ENCODE measurements at places on chromosomes 16 and 17. TPM values are rescaled to one million over a fixed set of nuclear protein-coding genes. Genes with fewer than 3 reads are reported as not detected.
A peak's percentile ranks its signal among the peaks of the same experiment; 100 is the strongest.

Gene CMTM1
- 10.6 TPM for total RNA-seq

GRCh38 chr16:87192452-87193073, 124.6 kb downstream of the C16orf95 start:
- DNase-seq, result no peak

GRCh38 chr17:11309850-11310249, 68.8 kb downstream of the SHISA6 start:
- no peak for DNase-seq

DNA sequence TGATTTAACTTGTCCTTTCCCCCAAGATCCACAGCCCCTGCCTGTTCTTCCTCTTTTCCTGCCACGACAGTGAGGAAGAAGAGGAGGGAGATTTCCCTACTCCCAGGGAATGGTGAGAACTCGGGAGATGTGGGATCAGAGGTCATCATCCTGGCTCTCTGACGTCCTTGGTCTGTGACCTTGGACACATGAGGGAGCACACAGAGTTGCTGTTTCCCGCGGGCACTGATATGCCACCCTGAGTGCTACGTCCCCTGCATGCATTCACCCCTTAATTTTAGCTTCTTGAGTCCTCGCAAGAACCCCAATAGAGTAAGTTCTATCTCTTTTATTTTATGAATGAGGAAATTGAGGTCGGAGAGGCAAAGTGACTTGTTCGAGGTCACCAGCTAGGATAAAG, 85.4 kb downstream of the BMERB1 start:
- no peak for DNase-seq

Gene TPSD1
- not detected for total RNA-seq

Gene ACSM2B
- not detected for total RNA-seq

DNA sequence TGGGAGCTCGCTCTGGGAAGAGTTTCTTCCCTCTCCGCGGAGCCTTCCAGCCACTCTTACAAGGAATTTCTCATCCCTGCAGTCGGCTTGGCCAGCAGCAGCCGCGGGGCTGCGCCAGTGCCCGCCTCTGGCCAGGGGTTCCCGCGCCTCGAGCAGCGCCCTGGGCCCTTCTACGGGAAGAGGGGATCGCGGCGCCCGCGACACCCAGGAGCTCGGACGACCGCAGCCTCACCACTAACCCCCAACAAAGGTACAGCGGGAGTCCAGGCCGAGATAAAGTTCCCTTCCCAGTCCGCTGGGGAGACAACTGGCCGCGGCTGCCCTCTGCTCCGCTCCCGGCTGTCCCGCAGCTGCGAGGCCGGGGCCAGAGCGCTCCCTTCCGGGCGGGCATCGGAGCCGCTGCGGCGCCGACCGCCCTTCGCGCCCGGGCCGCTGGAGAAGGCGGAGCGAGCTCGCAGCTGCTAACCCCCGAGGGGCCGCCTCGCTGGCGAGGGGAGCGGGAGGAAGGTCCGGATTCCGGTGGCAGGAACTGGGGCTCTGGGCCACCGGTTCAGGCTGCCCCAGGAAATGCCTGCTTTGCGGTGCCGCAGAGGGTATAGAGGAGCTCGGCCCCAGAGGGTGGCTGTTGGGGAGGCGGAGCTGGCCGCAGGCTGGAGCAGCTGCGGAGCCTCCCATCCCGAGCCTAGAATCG, 3.6 kb upstream of the HS3ST3B1 start:
- DNase-seq, result peak; percentile 66

Gene TNFRSF17
- not detected for total RNA-seq

DNA sequence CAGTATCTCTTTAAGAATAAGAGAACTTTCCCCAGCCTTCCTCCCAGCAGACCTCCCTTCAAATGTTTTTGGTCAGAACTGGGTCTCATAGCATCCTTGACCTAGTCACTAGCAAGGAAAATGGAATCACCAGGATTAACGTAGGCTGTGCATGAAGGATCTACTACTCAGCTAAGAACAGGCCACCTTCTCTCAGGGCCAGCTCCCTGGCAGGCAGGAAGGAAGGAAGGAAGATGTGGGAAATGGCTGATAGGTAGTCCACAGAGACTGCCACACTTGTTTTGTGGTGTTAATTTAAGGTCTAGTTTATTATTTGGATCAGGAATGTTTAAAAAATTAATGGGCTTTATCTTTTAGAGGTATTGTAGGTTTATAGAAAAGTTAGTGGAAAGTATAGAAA, 136.4 kb downstream of the SPECC1 start:
- DNase-seq, result no peak

DNA sequence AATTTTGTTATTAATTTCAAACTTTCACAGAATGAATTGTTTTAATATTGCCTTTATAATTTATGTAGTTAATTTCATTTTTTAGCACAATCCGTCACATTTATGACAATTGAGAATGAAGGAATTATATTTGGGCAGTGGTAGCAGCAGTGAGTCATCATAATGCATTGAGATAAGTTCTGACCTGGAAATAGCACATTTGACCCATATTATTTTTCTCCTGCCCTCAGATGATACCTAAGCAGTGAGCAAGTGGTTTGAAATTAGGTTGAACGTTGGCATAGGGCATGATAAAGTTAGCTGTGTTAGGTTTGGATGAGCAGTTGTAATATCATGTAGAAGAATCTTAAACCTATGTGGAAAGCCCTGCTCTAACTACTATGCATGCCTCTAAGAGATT, 1431.3 kb upstream of the CDH8 start:
- DNase-seq, result no peak

DNA sequence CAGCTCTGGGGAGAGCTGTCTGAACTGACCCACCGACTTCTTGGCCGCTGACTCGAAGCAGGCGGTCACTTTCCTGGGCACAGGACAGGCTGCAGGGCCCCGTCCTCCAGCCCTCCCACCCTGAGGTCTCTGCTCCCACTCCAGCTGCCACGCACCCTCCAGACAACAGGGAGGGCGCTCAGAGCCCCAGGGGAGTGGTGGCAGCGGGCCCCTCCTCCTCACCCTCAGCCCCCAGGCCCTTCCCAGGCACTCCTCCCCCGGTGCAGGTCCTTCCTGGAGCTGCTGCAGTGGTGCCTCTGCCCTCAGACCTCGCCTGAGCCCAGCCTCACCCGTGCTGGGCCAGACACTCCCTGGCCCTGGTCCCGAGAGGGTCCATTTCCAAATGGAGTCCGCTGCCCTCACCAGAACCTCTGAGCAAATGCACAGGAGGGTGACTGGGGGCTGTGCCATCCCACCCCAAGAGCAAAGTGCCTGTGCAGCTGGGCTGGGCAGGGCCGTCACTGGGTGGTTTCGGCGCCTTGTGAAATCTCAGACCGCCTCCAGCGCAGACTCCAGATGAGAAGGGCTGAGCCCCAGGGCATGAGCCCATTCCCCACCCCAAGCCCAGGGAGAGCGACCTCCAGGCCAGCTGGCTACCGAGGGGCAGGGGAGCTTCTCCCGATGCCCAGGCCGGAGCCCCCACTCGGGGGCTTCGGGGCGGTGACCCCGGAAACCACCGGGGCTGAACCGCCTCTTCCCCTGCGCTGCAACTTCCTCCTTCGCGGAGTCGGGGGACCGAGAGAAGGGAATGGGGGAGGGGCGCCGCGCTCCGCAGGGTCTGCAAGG, 717 bp downstream of the CYBA start:
- peak; percentile 73 for DNase-seq

DNA sequence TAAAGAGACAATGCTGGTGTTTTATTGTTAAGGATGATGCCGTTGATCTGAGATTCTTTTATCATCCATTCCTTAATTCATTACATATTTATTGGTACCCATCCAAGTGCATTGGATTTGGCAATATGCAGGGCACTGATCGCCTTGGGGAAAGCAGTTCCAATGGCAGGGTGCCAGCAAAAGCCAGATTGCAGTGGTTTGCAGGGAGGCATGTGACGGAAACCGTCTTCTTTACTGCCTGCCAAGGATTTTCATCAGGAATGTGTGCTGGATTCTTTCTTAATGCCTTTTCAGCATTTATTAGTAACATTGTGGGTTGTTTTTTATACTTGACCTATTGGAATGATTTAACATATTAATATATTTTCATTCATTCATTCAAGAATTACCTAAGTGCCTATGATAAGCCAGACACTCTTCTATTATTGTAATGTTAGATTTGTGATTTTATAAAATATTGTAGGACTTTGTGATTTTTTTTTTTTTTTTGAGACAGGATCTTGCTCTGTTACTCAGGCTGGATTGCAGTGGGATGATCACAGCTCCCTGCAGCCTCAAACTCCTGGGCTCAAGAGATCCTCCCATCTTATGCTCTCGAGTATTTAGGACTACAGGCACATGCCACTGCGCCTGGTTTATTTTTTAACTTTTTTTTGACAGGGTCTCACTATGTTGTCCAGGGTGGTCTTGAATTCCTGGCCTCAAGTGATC, 93.4 kb upstream of the TNRC6A start:
- no peak for DNase-seq

Gene KRTAP4-9
- not detected for total RNA-seq
